ENCODE measurements at places on chromosomes 5 and 9.

DNA sequence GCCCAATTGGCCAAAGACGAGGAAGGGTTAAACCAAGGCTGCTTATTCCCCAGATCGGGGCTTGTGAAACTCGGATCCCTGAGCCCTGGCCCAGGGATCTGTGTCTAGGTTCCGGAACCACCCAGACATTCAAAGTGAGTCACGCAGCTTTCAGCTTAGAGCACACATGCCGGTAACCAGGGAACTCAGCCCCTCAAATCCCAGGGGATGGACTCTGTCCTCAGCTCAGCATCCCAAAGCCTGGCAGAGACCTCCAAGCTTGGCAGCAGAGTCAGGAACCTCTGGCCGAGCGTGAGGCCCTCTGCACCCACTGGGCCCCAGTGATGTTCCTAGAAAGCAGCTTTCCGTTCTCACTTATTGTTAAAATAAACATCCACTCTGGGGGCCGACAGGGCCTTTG, 5.1 kb downstream of the PNPLA7 start:
- DNase-seq: no peak

GRCh38 chr9:128118971-128119665, 8.4 kb downstream of the PTGES2 start:
- DNase-seq: no peak

DNA sequence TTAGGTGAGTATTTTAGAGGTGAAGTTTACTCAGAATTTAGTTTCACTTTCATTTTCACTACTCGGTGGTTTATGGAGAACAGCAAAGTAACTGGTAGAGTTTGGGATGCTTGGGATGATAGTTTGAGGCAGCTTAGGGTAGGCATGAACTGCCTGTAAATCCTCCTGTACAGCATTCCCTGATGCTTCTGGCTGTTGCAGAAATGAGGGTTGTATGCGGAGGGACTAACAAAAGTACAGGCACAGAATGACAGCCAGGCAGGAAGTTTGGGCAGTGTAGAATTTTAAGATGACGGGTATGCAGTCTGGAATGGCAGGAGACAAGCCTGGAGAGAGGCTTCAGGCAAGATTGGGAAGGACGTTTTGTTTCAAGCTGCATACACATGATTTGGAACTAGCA, 48.0 kb upstream of the FAM120AOS start:
- DNase-seq: no peak

DNA sequence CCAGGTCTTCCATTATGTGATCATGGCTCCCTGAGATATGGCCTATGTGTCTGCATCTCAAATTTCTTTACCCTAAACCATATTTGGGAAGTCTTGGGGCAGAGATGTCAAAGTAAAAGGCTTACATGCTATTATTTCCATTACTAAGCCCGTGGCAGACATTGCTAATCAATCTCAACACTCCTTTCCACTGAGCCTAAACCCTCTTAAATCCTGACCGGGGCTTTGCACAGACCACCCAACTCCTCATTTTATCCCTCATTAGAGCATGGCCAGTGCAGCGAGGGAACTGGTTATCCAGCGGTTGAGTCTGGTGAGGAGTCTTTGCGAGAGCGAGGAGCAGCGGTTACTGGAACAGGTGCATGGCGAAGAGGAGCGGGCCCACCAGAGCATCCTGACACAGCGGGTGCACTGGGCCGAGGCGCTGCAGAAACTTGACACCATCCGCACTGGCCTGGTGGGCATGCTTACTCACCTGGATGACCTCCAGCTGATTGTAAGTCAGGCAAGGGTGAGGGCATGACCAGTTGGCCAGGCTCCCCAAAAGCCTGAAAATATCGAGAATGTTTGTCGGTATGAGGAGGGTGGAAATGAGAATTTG, 11.0 kb downstream of the BSPRY start:
- DNase-seq: no peak

GRCh38 chr9:119218293-119218692, 150.9 kb downstream of the BRINP1 start:
- DNase-seq: no peak
